Midbrain (tissue), 1 donor: ENCODE measurements at places on chromosomes 6 and 20.

DNA sequence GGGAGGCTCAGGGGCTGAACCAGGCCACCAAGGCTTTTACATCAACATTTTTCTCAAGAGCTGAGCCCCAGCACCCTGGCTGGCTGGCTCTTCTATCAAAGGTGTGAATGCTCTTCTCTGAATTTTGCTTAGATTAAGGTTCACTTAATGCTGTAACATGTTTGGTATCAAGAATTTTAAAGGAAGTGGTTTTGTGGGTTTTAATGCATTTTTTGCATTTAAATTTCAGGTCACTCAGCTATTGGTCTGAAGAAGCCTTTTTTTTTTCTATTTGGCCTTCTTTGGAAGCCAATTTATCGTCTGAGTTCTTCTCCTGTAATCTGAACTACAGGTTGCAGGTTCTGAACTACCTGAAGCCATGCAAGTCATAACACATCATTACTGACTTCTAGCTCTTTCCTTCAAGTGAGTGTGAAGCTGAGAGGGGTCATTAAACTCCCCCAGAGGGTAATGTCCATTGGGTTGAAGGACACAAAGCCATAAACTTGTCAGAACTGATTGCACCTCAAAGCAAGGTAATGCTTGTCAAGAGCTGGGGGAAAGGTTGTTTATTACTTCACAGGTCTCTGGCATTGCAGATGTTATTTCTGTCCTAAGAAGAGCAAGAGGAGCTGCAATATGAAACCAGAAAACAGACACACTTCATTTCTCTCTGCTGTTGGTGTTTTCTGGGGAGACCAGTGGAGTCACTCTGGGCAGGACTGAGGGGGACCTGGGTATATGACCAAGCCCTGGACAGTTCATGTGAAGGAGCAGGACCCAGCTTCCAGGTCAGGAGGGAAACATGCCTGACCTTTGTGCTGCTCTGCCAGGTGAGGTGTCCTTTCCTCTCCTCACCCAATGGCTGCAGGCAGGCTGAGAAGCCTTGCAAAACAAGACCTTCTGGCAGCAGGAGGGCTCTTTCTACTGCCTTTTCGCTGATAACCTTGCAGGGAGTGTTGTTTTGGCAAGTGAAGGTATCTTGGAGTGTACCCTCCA is 26.1 kb upstream of the NEDD9 start:
- no peak for DNase-seq

DNA sequence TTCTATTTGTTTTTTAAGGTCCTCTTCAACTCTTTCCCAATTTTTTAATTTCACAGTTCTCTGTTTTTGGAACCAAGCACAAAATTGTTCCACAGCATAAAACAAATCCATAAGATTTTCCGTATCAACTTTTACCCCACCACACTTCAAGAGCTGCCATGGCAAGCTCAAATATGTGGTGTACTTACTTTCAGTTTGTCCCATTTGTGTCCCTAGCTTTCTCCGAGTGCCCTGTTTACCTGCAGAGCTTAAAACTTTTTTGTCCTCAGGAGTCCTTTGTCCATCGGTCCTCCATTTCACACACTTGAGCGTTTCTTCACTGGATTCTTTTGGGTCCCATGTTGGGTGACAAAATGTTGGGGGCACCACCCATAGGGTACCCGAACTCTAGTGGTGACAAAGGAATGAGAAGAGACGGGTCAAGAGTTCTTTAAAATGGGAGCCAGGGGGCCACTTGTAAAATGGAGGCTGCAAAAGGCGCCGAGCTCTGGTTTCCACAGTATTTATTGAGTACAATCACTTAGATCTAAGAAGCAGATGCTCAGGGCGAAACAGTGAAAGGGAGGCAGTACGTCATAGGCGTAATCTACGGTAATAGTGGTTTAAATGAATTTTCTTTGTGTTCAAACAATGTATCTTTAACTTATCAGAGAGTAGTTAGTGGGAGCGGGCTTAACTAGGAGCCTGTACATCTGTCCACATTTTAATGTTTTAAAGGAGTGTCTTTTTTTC is 39.8 kb upstream of the SERINC1 start:
- DNase-seq = no peak

- DNase-seq = no peak
Measured at GRCh38 chr6:90146921-90147649, 149.6 kb downstream of the BACH2 start.

DNA sequence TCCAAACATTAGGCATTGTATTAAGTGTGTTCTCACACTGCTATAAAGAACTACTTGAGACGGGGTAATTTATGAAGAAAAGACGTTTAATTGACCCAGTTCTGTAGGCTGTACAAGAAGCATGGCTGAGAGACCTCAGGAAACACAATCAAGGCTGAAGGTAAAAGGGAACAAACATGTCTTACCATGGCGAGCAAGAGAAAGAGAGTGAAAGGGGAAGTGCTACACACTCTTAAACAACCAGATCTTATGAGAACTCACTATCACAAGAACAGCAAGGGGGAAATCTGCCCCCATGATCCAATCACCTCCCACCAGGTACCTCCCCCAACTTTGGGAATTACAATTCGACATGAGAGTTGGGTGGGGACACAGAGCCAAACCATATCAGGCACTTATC is 86.6 kb upstream of the TOP1 start:
- DNase-seq = no peak

DNA sequence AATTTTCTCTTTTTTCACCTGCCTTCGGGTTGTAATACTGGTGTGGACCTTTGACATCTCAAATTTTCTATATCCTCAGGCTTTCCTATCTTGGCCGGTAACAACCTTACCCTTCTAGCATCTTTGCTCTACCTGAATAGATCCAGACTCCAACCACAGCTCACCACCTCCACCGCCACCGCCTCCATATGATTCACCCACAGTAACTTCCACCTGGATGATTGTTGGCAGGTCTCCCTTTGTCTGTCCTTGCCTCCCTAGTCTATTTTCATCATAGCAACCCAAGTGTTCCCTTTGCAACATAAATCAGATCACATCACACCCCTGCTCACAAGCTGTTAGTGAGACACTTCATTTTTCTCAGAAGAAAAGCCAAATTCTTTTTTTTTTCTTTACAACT is 525.8 kb upstream of the POU3F2 start:
- no peak for DNase-seq

DNA sequence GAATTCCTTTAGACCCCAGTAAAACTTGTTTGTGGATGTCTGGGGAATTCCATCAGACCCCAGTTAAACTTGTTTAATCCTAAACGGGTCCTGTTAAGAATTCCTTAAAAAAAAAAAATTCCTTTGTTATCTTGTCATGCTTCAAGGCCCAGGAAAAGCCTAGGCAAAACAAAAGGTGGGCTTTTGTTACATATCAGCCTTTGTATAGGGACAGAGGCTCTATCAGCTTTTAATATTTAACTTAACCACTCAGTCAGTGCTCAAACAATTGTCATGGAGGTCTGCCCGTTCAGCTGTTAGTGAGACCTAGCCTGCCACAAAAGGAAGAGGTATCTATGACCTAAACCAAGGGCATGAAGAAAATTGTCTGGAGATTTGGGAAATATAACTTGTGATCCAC is 53.1 kb downstream of the SLC22A1 start:
- DNase-seq = no peak

- DNase-seq = peak; percentile 1
Measured at GRCh38 chr6:139903411-139904157, 529.1 kb upstream of the CITED2 start.
